ENCODE measurements at places on chromosomes 5 and 9.

GRCh38 chr5:69364414-69364813, 4.9 kb downstream of the AK6 start:
- peak; percentile 54 for DNase-seq

- no peak for DNase-seq
Observed at GRCh38 chr5:53425687-53426511, 54.5 kb upstream of the FST start.

DNA sequence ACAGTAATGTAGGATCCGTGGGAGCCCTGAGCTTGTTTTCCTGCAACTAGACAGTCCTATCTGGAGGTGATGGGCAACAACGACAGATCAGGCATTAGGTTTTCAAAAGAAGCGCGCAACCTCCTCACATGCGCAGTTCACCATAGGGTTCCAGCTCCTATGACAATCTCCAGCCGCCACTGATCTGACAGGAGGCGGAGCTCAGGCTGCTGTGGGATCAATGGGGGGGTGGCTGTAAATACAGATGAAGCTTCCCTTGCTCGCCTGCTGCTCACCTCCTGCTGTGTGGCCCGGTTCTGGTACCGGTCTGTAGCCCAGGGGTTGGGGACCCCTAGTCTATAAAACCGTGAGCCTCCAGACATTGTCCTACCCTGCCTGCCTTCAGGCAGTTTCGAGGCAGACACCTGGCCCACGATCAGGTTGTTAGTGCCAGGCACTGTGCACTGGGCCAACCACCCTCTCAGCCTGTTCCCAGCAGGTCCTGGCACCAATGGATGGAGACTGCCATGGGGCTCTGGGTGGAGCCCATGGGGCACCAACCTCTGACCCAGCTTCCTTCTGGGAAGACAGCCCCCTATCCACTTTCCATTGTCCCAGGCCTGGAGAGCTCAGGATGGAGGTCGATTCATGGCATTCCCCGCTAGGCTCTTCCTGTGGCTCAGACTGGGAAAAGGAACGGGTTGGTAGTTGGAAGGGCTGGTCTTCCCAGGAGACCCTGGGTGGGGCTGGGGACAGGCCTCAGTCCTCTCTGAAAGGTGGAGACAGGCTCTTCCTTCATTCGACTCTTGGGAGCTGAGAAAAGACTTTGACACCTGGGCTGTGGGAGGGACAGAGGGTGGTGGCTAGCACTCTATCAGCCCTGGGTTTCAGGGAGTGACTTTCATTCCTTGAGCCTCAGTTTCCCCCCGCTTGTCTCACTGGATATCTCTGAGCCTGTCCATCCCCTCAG, 1.7 kb downstream of the ENDOG start:
- peak; percentile 25 for DNase-seq

DNA sequence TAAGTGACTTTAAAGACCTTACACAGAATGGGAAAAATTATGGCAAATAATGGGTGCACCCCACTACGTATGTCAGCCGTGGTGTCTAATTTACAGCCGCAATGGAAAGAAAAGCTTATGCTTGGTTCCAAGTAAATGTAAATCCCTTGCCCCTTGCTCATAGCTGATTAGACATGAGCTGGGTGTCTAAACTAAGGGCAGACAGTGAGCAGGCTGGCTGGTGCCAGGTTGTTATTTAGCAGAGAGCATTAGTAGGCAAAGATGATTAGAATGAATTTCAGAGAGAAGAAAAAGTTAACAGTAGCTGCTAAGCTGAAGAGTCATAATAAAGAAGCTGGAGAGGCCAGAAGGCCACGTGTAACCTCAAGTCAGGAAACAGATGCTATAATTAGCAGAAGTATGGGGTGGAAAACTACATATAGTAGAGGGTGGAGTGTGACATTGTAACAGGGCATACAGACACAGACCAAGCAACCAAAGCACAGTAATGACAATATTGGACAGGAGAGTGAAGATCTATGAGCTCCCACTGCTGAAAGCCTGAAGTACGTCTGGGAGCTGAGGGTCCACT, 257.7 kb downstream of the MCTP1 start:
- peak; percentile 56 for DNase-seq

GRCh38 chr5:149365418-149365817, 7.6 kb downstream of the PCYOX1L start:
- DNase-seq: no peak

- DNase-seq: no peak
Observed at GRCh38 chr5:37370550-37370863, 399 bp downstream of the NUP155 start.

- DNase-seq: no peak
Observed at GRCh38 chr9:111630182-111630963, 761 bp upstream of the DNAJC25 start.

DNA sequence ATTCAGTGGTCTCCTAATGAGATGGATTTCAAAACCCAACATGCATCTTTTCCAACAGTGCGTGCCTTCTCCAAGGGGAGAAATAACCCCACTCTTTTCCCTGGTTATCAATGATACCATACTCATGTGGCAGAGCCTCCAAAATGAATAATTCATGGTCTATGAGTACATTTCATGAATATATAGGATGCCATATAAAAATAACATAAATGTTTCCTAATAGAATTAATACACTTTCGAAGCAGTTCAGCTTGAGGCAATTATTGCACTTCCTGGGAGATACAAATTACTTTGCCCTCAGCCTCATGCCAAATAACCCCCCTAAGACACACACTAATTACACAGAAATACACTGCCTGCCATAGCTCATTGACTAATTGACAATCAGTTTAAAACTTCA, 318.6 kb downstream of the ZSWIM6 start:
- no peak for DNase-seq

DNA sequence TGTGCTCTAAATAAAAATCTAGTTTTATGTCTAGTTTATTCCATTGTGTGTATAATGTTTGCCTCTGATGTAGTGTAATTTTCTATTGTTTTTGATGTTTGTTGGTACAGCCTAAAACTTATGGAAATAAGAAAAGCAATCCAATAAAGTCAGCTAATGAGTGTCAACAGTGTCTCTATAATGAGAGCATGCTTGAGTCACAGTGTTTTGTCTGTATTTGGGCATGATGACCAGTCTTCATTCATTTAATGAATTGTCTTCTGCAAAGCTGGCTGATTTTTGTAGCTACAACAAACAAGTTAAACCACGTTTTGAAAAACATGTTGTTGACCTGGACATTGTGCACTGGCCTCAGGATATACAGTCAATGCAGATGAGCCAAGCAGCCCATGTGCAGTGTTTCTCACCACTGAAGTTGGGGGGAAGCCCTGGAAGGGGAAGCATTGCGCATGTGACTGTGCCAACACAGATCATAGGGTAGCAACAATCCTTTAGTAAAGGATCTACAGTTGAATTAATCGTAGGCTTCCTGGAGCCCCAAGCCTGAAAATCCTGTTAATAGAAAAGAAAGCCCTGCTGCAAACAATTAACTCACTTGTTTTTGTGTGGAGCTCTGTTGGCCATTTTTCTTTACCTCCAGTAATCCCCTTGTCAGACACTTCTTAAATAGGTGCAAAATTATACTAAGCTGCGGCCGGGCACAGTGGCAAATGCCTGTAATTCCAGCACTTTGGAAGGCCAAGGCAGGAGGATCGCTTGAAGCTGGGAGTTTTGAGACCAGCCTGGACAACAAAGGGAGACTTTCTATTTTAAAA, 88.0 kb downstream of the INIP start:
- no peak for DNase-seq

GRCh38 chr9:81462801-81463200, 226.5 kb downstream of the TLE1 start:
- peak; percentile 6 for DNase-seq

DNA sequence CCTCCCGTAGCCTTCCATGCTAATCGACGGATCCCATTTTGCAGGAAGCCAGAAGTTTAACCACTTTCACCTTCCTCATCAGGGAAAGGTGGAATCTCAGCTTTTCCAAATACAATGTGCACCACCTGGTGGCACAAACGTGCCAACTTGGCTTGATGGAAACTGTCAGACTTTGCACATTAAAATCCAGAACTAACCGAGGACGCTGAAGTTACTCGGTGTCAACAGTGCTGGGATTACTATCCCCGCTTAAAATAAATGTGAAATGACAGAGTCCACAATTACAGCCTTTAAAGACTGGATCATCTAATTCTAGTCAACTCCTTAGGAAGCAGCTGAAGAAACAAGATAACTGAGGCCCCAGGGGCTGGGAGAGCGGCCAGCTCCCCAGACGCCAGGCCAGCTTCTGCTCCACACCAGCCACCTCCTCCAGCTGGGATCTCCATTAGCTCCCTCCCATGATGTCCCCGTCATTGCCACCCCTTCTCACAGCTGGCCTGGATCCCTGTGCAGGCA, 50.1 kb upstream of the RETREG1 start:
- peak; percentile 35 for DNase-seq

- no peak for DNase-seq
Observed at GRCh38 chr5:172389578-172390112, 64.7 kb downstream of the SH3PXD2B start.

- DNase-seq: peak; percentile 86
Observed at GRCh38 chr9:110918316-110919049, 119.8 kb downstream of the LPAR1 start.

DNA sequence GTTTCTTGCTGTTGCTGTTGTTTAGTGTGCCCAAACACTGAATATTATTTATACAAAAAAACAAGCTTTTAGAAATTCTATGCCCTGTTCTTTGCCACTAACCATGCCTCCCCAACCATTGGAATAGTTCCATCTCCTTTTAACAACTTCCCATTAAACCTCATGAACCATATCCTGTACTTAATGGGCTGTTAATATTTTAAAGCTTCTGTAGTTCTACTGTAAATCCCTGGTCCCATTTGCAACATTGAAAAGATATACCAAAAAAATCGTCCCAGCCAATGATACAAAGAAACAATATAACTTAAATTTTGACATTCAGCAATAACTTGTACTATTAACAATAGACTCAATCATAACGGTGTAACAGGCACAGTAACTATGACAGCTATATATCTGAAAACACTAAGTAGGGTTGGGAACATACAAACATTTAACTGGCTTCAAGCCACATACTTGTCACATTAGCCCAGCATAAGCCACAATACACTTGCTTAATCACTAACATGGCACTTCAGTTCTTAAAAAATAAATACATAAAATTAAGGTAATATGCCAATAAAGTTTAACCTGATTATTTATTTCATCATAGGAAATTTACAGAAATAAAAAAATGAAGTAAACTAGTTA, 86.1 kb downstream of the ADAMTS6 start:
- DNase-seq: peak; percentile 53

GRCh38 chr9:119677811-119678505, 308.7 kb upstream of the BRINP1 start:
- DNase-seq: no peak

- peak; percentile 26 for DNase-seq
Observed at GRCh38 chr5:101942321-101942882, 353.7 kb downstream of the SLCO4C1 start.

GRCh38 chr9:126321742-126322141, 4.9 kb upstream of the MVB12B start:
- DNase-seq: no peak

DNA sequence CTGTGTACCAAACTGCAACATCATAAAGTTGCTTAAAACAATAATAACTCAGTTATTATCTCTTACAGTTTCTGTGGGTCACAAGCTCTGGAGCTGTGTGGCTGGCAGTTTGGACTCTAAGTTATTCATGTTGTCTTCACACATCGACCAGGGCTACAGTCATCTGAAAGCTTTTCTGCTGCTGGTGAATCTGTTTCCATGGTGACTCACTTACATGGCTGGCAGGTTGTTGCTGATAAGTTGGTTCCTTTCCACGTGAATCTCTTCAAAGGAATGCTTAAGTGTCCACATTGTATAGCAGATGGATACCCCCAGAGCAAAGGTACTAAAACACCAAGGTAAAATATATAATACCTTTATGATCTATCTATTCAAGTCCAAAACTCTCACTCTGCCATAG, 44.8 kb upstream of the CYLC2 start:
- DNase-seq: no peak

- DNase-seq: no peak
Observed at GRCh38 chr5:181149355-181149754, 2.0 kb downstream of the OR2V2 start.

GRCh38 chr9:72362118-72362531, 2.9 kb downstream of the ZFAND5 start:
- peak; percentile 63 for DNase-seq

DNA sequence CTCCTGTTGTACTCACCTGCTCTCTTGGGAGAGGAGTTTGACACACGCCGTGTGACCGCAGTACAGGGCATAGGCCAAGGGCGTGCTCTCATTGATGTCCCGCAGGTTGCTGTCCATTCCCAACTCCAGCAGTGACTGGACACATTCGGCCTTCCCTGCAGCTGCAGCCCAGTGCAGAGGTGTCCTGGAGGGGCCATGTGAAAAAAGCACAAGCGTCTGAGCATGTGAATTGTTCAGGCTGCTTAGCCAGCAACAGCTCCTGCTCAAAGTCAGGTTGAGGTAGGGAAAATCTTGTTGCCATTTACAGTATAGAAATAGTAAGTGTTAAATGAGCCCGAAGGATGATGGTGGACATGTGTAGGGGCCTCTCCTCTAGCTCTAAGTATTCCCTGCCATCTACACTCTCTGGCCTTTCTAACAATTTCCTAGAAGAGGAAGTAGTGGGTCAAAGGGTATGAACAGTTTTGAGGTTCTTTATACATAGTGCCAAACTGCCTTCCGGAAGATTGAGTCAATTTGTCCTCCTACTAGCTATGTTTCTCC, 116.5 kb downstream of the ANKRD55 start:
- DNase-seq: peak; percentile 31

- DNase-seq: peak; percentile 23
Observed at GRCh38 chr5:134099288-134099872, 15.1 kb upstream of the TCF7 start.

DNA sequence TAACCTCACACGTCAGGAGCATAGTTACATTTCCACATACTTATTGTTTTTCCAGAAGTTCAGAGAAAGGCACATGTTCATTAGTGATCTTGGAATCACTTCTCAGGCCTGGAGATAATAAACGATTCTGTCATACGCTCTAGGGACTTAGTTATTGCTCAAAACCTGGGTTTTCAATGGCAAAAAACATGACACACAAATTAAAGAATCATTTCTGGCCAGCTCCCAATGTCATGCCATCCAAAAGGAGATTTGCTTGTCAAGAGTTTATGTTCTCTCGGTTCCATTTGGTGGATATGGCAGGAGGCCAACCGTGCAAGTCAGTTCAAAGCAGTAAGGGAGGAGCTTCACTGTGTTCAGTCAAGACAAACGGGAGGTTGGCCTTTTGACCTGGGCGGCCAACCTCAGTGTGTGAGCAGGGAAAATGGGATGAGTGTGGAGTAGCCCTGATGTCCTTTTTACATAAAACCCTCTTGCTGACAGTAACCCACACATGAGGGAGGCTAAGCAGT, 123.4 kb downstream of the NXNL2 start:
- peak; percentile 60 for DNase-seq

GRCh38 chr5:110768138-110768860, 29.5 kb downstream of the SLC25A46 start:
- peak; percentile 70 for DNase-seq

DNA sequence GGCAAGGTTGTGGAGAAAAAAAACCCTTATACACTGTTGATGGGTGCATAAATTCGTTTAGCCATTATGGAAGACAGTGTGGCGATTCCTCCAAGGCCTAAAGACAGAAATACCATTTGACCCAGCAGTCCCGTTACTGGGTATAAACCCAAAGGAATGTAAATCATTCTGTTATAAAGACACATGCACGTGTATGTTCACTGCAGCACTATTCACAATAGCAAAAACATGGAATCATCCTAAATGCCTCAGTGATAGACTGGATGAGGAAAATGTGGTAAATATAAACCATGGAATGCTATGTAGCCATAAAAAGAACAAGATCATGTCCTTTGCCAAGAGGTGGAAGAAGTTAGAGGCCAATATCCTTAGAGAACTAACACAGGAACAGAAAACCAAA, 119.9 kb upstream of the PRR16 start:
- no peak for DNase-seq
